T-helper 2 cell treated with Interferon-gamma antibody and Interleukin-4, amounts not matched to agents 5 μg/mL and 100 μg/mL, for 36 hours (primary cell): ENCODE measurements at places on chromosomes 1 and 21.

DNA sequence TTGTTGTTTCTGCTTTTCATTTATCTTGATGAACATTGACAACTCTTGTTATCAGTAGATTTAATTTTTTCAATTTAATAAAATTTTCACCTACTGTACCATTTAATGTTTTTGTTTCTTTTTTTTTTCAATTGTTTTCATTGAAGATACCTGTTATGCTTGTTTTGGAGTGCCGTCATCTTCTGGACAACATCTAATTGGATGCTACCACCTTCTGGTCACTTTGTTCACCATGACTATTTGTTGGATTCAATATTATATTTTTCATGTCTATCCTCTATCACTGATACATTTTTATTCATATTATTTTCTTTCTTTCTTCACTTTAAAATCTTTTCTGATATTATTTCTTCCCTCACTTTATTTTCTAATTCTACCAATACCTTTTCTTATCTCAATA is 14.0 kb downstream of the KRTAP21-2 start:
- DNase-seq, result no peak

DNA sequence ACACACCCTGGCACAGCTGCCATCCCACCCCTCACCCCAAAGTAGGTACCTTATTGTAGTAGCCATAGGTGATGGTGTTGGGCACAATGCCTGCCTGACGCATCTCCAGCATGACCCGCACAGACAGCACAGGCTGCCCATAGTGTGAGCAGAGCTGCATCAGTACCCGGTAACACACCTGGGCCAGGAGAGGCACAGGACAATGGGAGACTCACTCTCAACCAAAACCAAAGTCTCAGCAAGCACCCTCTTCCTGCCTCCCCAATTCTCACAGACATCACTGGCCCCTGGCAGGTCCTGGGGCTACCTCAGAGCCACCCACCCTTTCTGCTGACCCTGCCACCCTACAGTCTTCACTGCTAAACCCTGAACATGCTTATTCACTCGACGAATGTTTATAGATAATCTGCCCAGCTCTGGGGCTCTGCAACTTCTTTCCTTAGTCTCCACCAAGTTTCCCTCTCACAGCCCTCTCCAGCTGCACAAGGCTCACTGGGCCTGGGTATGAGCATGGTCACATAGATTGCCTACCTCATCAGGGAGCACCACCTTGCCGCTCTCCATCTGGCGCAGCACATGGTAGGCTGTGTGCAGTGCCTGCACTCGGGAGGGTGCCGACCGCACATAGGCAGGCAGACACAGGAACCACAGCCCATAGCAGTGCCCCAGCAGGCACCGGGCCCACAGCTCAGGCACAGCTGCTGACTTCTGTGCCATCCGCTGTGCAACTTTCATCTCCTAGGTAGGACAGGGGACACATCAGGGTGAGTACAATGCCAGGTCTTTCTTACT is 10.3 kb downstream of the DENND4B start:
- DNase-seq, result no peak

GRCh38 chr1:5975133-5975880 is 16.9 kb downstream of the NPHP4 start:
- peak; percentile 43 for DNase-seq

GRCh38 chr1:213481395-213481794 is 430.4 kb downstream of the RPS6KC1 start:
- no peak for DNase-seq

DNA sequence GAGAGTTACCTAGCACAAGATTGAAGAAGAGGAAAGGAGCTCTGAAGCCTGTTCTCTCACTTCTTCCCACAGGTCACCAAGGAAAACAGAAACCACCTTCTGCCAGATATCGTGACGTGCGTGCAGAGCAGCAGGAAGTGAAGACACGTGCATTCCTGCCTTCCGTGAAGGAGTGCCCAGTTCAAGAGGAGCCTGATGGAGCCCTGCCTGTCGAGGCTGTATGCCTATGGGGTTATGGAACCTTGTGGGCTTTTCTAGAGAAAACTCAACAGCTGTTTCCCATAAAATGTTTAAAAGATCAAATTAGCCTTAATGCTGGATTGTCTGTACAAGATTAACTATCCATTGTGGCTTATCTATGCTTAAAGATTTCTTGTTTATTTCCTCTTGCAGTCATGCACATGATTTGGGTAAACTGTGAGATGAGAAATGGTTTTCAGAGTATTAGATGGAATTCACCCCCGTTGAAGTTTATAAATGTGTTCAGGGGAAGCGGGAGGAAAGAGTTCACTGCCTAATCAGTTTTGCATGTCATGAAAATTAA is 27.8 kb downstream of the NTPCR start:
- DNase-seq, result peak; percentile 11

- DNase-seq, result no peak
These were observed 28.1 kb downstream of the DAP3 start for GRCh38 chr1:155717041-155717440.

DNA sequence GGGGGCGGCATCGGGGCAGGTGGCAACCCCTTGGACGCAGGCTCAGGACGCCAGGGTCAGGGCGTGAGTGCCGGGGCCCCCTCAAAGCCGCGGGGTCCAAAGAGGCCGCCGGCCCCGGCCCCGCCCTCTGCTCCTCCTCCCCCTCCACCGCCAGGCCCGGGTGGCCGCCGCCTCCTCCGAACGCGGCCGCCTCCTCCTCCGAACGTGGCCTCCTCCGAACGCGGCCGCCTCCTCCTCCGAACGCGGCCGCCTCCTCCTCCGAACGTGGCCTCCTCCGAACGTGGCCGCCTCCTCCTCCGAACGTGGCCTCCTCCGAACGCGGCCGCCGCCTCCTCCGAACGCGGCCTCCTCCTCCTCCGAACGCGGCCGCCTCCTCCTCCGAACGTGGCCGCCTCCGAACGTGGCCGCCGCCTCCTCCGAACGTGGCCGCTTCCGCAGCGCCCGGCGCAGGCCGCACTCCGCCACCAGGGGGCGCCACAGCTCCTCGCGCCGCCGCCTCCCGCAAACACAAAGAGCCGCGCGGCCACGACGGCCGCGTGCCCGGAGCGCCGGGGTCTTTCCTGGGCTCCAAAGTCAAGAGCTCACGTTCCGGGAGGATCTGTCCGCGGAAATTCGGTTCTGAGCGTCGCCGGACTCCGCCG is 19.3 kb upstream of the SAMD11 start:
- peak; percentile 81 for DNase-seq

- DNase-seq, result no peak
These were observed 152.3 kb downstream of the NR5A2 start for GRCh38 chr1:200179781-200180160.

DNA sequence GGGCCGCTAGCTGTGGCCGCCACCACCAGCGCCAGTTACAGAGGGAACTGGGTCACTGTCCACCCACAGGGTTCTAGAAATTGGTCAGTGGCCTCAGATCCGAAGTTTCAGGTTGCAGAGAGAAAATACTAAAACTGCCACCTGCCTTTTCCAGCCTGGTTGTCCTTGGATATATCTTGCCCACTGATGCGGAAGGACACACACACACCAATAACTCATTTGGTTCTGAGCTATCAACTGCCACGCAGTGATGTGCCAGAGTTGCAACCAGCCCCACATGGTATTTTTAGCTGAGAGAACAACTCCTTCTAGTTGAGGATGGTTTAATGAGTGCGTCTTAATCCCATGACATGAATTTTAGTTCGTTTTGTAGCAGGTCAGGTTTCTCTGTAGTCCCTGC is 68.1 kb downstream of the SH3BGR start:
- no peak for DNase-seq

DNA sequence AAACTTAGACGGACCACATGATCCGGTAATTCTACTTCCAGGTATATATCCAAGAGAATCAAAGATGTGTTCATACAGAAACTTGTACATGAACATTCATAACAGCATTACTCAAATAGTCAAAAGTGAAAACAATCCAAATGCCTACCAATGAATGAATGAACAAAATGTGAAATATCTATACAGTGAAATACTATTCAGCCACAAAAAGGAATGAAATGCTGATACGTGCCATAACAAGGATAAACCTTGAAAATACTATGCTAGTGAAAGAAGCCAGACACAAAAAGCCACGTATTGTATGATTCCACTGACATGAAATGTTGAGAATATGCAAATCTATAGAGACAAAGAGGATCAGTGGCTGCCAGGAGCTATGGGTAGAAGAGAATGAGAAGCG is 18.3 kb downstream of the TARBP1 start:
- no peak for DNase-seq

DNA sequence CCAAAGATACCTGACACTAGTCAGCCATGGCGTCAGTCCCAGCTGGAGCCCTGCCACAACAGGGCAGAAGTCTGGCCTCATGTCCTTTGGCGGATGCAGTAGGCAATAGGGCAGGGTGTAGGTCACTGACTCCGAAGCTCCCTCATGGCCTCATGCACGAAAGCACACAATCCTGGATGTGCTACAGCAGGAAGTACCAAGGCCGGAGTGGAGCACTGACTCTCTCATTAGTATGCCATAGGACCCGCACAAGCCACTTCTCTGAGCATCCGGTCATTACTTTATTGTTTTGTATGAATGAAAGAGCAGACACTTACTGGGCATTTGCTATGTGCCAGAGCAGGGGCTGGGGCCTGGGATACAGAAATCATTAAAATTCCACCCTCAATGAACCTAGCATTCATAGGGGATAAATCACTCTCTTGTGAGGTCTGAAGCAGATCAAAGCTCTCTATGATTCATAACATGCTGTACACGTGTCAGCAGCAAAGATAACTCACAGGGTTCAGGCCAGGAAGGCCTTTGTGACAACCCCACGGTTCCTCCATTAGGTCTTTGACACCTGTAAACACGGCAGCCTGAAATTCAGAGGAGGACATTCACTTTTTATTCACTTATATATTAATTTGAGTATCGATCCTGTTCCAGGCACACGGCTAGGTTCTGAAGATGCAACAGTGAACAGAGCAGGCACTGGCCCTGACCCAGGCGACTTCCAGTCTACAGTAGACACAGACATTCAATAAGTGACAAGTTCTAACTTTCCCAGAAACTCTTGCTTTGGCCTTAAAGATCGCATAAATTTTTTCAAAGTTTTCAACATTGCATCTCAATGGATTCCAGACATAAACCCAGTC is 357.9 kb upstream of the USP24 start:
- DNase-seq, result no peak

DNA sequence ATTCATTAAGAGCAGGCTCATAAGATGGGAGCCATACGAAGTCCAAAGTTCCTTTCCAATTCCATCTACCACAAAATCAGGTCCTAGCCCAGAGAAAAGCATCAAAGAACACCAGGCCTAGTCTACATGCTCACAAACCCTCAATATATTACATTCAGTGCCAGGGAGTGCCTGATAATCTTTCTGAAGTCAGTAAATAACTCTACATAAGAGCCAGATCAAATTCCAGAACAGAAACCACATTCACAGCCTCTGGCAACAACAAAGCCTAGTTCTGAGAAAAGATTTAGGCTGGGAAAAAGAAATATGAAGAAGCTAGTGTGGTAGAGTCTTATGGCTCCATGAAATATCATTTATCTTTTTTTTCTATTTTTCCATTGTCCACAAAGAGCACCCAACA is 40.5 kb upstream of the RBBP5 start:
- DNase-seq, result no peak

- DNase-seq, result peak; percentile 30
These were observed 49.8 kb upstream of the RIPK4 start for GRCh38 chr21:41816583-41817165.

DNA sequence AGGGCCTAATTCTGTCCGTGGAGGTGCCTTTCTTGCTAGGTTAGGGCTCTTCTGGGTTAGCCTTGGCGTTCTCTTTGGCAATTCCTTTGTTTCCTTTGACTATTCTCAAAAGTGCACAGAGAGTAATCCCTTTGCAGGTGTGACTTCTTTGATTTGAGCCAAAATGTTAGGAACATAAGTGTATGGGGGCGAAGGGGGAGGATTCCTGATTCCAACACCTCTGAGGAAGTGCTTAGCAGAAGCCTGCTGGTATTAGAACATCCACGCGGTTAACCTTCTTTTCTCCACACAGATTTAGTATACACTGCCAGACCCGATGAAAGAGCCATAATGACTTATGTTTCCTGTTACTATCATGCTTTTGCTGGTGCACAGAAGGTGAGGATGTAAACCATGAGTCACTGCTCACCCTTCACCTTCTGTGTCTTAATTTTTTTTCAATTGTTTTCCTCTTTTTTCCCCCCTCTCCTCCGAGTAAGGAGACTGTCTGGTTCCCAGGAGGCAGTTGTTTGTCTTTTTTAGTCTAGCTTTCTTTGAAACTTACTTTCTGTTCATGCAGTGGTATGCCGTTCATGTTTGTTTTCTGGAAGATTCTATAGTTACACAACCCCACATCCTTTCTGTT is 48.0 kb downstream of the ACTN2 start:
- no peak for DNase-seq

- peak; percentile 43 for DNase-seq
These were observed 2.2 kb upstream of the ARHGAP30 start for GRCh38 chr1:161071886-161072371.

DNA sequence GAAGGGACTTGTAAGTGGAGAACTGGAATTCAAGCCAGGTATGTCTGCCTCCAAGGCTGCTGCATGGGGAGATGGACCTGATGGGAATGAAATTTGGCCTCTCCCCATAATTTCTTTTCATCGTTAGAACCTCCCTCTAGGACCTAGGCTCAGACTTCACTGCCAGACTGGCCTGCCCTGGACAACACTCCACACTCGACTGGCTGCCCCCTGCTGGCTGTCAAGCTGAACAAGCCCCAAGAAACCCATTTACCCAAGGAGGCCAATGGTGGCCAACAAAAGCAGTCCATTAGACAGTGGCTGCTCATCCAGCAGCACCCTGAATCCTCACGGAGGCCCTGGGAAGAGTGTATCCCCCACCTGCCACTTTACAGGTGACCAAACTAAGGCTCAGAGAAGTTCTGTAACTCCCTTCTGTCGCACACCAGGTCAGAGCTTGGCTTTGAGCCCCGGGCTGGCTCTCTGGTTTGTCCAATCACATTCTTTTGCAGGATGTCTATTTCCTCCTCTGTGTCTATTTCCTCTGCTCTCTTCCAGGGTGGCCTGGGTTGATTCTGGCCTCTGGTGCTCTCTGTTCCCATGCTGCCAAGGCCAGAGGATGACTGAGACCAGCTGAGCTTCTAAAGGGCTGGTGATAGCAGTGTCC is 3.8 kb downstream of the RNF186 start:
- DNase-seq, result peak; percentile 44

DNA sequence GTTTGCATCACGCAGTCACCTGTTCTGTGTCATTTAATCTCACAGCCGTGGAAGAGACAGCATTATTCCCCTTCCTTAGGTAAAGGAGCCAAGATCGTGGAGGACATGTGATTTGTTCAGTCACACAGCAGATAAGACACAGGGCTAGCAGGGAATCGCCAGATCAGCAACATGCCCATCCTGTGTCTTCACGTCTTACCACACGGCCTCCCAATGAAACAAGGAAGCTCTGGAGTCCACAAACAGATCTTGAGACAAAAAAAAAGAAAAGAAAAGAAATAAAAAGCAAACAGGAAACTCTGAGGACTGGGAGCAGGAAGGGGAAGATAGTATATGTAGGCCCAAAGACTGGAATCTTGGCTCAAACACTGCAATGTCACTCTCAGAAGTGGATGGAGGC is 155.3 kb downstream of the ADSS2 start:
- DNase-seq, result no peak

GRCh38 chr1:82903626-82904025 is 1095.3 kb downstream of the TTLL7 start:
- no peak for DNase-seq

- peak; percentile 66 for DNase-seq
These were observed 288.5 kb upstream of the POU3F1 start for GRCh38 chr1:38334930-38335592.
